Uterine smooth muscle cell (primary cell): ENCODE measurements at places on chromosomes 5 and 9. TPM values are rescaled to one million over a fixed set of nuclear protein-coding genes. Genes with fewer than 3 reads are reported as not detected.

The UBE2QL1 gene
- total RNA-seq = 0.11 and 0.37 TPM in 2 replicates

The IL3 gene
- total RNA-seq = not detected in 2 replicates

The BRD3 gene
- total RNA-seq = 6.0 and 7.9 TPM in 2 replicates

The LHX2 gene
- 0.33 TPM in 1 of 2 replicates, not detected in the other for total RNA-seq

The DIMT1 gene
- 36.1 and 56.4 TPM in 2 replicates for total RNA-seq

The FOXI1 gene
- total RNA-seq = not detected in 2 replicates

The IFNA2 gene
- total RNA-seq = not detected in 2 replicates

The MORN5 gene
- total RNA-seq = 0.33 TPM in 1 of 2 replicates, not detected in the other

The C9orf50 gene
- 0.12 TPM in 1 of 2 replicates, not detected in the other for total RNA-seq

The CARTPT gene
- not detected in 2 replicates for total RNA-seq

The TMEFF1 gene
- total RNA-seq = 1.5 and 2.5 TPM in 2 replicates

The SNCAIP gene
- total RNA-seq = 26.2 and 69.9 TPM in 2 replicates

The CRHBP gene
- total RNA-seq = 0.25 TPM in 1 of 2 replicates, not detected in the other

The ADAMTSL2 gene
- total RNA-seq = not detected in 2 replicates

The ADAMTS6 gene
- total RNA-seq = 155 and 181 TPM in 2 replicates
